Stimulated activated CD4-positive, alpha-beta T cell treated with anti-CD3 and anti-CD28 coated beads, Interleukin-12 subunit alpha, Interleukin-12 subunit beta, amount 100 ng/mL, for 4 hours (primary cell): ENCODE measurements at places on chromosomes 1 and 21.

DNA sequence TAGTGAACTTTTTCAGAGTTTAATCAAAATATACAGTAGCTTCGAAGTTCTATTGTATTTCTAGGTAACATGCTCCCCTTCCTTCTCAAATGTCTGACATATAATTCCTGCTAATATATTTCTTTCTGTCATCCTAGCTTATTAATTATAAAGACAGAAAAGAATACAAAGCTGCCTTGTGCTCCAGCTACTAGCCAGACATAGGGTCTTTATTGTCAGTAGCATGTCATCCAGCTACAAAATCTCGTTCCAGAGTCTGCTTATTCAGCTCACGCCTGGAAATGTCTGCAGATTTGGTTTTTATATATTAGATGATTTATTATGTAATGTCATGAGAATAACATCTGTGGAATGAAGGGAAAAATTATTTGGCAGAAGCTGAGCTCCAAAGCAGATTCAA is 1102.8 kb downstream of the BRINP3 start:
- no peak for DNase-seq

DNA sequence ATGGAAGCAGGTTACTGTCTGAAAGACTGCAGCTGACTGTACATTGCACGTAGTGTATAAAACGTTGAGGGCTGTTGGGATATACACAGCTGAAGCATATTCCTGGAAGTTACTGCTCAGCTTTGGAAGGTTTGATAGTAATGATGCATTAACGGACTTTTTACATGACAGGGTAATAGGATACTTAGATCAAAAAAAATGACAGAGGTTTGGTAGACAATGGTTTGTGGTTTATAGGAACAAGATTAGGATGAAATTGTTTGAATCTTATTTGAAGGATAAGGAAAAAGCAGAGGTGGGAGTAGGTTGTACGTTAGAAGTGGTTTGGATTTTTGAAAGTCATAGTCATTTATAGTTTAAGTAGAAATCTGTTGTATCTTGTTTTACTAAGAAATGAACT is 33.0 kb downstream of the ADGRL2 start:
- no peak for DNase-seq

DNA sequence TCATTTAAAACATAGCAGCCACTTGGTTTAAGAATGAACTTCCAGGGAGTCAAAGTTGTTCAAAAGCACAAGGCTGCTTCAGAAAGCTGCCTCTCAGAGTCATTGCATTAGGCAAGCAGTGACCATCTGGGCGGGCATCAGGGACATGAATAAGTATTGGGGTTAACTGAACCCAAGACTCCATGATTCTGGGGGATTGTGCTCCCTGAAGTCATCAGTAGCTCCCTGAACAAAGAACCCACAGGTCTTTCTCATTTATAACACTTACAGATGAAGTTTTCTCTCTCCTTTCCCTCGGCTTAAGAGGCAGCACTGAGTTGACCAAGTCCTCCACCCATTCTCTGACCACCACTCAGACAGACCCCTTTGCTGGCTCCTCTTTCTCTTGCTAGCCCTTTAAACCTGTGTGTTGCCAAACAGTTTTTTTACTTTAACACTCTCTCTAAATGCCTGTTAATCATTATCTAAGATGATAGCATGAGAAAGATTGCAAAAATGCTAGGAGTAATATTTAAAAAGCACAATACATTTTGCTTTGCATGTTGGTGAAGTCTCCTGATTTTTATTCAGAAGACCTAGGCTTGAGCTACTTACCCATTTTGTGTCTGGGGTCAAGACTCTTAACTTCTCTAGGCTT is 77.0 kb upstream of the ARHGAP29 start:
- no peak for DNase-seq

GRCh38 chr21:36966821-36967768 is 626 bp upstream of the HLCS start:
- DNase-seq: no peak

GRCh38 chr1:100750005-100750885 is 30.7 kb downstream of the VCAM1 start:
- no peak for DNase-seq

DNA sequence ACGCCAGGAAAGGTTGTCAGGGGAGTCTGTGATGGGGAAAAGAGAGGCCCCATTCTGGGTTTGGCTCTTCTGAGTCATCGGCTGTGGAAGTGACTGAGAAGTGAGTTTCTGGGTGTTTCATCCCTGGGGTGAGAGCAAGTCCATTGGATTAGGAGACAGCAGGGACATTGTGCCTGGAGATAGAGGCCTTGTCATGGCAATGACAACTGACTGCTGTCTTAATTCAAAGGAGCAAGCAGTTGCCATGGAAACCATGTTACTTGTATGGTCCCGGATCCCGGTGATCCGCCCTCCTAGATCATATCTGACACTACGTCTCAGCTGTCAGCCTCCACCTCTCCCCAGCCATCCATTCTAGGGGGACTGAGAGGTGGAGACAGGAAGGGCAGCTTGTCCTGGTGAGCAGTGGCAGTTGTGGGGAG is 34.4 kb downstream of the KIAA0040 start:
- no peak for DNase-seq

DNA sequence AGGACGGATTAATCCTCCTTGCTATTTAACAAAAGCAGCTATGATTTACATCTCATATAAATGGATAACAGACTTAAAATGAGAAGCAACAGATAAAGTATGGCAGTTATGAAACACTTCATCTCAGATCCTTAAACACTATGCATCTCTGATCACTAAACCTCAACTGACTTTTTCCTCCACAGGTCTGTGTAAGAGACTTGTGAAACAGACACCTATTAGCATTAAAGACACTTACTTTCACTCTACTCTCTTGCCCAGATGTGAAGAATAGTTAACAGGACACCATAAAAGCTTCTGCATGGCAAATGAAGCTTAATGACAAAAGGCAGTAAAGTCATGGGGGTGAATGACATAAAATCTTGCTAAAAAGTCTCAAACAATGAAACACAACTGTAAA is 6.2 kb downstream of the LIN9 start:
- no peak for DNase-seq

GRCh38 chr1:83131692-83131955 is 867.3 kb downstream of the TTLL7 start:
- DNase-seq: no peak
